ENCODE measurements at places on chromosomes 12 and 14. TPM values are rescaled to one million over a fixed set of nuclear protein-coding genes. Genes with fewer than 3 reads are reported as not detected.

- no peak for DNase-seq
These were observed 8.2 kb upstream of the PARP11 start for GRCh38 chr12:3881281-3881950.

GRCh38 chr12:72839696-72840095, 567.5 kb downstream of the TRHDE start:
- DNase-seq = no peak

The CCDC175 gene
- not detected for total RNA-seq

The MDP1 gene
- total RNA-seq = 6.7 TPM

The SERPINA9 gene
- total RNA-seq = not detected

DNA sequence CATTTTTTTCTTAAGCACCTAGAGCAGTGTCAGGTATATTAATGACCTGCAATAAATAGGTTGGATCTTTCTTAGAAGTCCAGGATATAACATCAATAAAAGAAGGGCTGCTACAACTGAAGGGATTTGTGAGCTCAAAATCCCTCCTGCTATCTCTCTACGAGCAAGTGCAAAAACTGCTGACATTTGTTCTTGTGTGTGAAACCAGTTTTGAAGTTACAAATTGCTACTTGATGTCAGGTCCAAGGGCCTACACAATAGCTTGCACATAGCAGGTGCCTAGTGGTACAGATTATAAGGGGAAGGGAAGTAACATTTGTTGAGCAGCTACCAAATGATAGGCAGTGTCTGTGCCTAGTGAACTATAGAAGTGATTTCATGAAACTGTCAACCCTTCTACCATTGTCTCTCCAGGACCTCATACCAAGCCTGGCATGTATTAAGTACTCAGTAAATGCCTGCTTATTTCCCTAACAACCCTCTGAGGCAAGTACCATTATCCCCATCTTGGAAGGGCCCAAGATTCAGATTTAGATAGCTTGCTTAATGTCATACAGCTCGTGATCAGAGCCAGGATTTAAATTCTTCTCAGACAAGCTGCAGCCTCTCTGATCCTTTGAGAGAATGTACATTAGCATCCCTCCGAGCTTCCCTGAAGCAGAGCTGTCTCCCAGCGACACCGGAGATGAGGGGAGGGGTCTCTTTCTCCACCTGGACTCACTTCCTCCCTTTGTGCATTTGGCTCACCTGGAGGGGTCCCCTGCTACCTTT, 300.3 kb downstream of the ZFP36L1 start:
- DNase-seq = no peak

DNA sequence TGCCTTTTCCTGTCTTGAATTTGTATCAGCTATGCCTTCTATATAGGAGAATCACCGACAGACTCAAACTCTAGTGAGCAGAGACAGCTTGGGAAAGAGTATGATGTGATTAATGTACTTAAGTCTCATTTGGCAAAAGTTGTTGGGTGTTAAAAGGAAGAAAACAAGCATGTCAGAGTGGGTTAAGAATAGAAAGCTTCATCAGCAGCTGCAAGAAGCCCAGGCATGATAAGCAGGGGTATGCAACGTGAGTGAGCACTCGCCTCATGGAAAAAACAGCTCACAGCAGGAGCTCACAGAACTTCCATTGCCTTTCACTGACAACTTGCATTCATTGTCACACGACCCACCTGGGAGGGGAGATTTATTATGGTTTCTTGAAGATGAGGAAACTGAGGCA, 35.9 kb upstream of the WNK1 start:
- DNase-seq = no peak

DNA sequence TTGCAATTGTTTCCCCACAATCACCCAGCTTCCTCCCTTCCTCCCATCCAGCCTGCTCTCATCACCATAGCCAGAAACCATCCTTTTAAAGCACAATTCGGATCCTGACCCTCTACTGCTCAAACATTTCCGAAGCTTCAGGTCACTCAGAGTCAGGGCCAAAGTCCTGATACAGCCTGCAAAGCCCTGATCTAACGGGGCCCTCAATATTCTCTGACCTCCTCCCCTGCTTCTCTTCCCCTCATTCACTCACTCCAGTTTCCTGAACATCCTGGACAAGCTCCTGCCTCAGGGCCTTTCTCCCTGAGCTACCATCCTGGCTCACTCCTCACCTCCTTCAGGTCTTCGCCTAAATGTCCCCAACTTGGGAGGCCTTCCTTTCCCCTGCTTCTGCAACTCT, 46.1 kb downstream of the PITPNM2 start:
- DNase-seq = no peak

- no peak for DNase-seq
These were observed 225.6 kb upstream of the CRY1 start for GRCh38 chr12:107318806-107319532.

DNA sequence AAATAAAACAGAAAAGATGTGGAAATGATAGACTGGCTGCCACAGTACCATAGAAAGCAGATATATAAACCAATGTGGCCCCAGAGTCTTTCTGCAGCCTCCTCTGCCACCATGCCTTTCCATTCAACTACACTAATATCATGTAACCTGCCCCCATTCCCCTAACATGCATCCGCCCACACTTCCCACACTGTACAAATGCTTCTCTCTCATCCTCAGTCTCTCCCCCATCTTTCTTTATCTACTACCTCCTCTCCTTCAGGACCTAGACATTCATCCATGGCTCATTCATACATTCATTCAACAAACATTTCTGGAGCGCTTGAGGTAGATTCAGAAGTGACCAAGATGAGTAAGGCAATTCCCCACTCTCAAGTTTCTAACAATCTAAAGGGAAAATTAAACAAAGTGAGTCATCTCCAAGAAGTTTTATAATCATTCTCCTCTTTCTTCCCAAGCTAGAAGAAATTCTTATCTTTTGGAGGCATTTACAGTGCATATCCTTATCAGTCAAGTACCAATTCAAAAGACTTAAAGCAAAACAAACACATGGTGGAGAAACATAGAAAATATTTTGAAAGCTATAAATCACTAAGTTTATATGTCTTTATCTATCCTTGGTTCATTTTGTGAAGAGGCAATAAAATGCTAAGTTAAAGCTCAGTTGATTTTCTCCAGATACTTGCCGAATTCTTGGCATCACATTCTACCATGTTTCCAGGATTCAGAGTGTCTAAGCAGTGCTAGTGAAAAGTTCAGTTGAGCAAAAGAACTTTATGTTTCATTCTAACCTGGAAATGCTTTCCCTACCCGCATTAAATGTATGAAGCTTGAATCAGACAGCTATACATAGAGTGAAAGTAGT, 70.5 kb upstream of the FRMD6 start:
- DNase-seq = no peak

The OVCH1 gene
- not detected for total RNA-seq

DNA sequence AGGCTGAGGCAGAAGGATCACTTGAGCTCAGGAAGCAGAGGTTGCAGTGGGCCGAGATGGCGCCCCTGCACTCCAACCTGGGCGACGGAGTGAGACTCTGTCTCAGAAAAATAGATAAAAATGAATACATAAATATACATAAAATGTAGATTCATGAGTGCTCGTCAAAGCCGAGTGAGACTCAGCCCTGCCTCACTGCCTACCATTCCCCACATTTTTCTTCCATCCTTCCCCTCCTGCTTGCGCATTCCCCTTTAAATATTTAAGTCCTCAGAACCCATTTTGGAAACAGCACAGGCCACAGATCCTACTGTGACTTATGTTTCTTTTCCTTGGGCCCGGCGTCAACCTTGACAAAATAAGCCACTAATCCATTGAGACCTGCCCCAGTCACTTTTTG, 31.9 kb upstream of the AACS start:
- DNase-seq = no peak

The PRKCH gene
- 12.4 TPM for total RNA-seq

The GDF3 gene
- total RNA-seq = not detected

- DNase-seq = peak; percentile 66
These were observed 11.8 kb downstream of the SLC6A12 start for GRCh38 chr12:202081-202731.

- no peak for DNase-seq
These were observed 39.4 kb upstream of the FUT8 start for GRCh38 chr14:65373016-65373670.
